ENCODE measurements at places on chromosomes 3 and 15.
A peak's percentile ranks its signal among the peaks of the same experiment; 100 is the strongest.

DNA sequence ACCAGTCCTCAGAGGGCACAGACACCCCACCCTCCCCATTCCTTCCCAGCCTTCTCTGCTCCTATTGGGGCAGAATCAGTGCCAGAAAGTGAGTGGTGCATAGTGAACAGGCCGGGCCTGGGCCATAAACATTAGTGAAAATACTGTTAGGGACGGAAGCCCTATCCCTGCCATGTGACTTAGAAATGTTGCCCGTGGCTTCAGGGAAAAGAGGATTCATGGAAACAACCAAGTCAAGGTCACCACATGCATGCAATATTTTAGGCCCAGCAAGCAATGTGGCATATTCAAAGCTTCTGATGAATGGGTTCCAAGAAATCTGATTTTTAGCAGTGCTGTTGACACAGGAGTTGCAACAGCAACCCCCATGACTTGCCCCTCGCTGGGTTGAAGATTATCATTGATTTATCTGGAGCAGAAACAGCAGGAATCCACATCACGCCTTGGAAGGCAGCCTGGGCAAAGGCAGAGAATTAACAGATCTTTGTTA lies 52.3 kb downstream of the CCNL1 start:
- DNase-seq: no peak

GRCh38 chr15:75738014-75738646 lies 25.5 kb upstream of the CSPG4 start:
- DNase-seq: no peak

GRCh38 chr3:4533489-4534443 lies 40.6 kb downstream of the ITPR1 start:
- DNase-seq: no peak

DNA sequence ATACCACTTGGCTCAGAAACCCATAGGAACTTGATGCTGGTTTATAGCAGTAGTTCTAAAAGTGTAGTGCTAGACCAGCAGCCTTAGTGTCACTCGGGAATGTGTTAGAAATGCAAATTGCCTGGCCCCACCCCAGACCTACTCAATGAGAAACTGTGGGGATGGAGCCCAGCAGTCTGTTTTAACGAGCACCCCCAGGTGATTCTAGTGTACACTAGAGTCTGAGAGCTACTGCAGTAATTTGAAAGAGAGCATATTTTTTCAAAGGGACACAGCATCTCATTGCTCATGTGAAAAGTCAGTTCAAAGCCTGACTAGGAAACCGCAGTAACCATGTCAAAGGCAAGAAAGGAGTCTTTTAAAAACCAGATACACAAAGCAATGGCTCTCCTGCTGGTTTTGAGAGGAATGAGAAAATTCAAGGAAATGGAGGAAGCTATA lies 313.4 kb downstream of the SQOR start:
- DNase-seq: no peak

- DNase-seq: no peak
Measured at GRCh38 chr15:90126022-90126421, 23.8 kb upstream of the IDH2 start.

DNA sequence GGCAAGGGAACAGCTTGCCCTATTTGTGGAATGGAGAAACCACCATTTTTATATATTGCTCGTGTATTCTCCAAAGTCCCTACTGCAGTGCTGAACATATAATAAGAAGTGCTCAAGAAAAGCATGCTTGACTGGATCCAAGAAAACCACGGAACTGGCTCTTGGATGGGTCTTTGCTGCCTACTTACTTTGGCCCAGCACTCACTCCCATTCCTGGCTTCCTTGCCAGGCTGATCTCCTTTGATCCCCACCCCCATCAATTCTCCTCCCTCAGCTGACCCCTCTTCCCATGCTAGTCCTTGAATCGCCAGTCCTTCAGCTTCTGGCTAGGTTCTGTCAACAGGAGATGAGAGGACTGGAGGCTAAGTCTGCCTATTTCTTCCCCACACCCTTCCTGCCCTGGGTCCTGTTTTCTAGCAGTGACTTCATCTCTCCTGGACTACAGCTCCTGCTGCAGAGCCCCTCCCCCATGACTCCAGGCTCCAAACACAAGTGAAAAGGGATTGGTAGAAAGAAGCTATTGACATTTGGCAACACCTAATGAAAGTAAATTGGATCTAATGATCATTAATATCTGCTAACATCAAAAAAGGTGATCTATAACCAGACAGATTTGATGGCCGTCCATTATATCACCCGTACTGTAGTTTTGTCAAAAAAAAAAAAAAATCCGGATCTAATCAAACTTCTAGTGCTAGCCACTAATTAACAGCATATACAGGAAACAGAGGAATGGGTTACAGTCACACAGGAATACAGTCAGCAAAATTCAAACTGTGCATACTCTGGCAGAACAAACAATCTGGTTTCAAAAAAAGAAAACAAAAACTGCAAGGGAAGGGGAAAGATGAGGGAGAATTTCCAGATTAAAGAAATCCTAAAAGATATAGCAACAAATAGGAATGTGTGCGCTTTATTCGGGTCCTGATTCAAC lies 7.8 kb downstream of the FAM240A start:
- DNase-seq: no peak

GRCh38 chr3:3200632-3201212 lies 21.2 kb upstream of the CRBN start:
- peak; percentile 35 for DNase-seq

DNA sequence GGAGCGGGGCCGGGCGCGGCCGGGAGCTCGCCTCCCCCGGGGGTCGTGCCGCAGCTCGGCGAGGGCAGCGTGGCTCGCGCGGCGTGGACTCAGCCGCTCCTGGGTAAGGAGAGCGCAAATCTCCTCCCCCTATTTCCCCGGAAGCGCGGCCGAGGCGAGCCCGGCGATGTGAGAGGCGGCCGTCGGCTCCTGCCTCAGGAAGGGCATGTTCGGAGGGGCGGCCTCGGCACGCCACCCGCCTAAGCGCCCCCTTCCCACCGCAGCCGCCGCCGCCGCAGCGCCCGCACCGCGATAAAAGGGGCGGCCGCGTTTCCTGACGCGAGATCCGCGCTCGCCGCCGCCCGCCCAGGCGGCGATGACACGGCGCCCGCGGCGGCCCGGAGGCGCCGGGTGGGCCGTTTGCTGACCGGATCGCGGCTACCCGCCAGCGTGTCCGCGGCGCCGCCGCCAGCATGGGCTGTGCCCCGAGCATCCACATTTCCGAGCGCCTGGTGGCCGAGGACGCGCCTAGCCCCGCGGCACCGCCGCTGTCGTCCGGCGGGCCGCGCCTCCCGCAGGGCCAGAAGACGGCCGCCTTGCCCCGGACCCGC lies at the start of gene PDE8A:
PDE8A (plus strand) TSS at position 146 of the 590 bp plus-strand sequence; CDS start at position 453, 307 bp downstream.
- no peak for DNase-seq

DNA sequence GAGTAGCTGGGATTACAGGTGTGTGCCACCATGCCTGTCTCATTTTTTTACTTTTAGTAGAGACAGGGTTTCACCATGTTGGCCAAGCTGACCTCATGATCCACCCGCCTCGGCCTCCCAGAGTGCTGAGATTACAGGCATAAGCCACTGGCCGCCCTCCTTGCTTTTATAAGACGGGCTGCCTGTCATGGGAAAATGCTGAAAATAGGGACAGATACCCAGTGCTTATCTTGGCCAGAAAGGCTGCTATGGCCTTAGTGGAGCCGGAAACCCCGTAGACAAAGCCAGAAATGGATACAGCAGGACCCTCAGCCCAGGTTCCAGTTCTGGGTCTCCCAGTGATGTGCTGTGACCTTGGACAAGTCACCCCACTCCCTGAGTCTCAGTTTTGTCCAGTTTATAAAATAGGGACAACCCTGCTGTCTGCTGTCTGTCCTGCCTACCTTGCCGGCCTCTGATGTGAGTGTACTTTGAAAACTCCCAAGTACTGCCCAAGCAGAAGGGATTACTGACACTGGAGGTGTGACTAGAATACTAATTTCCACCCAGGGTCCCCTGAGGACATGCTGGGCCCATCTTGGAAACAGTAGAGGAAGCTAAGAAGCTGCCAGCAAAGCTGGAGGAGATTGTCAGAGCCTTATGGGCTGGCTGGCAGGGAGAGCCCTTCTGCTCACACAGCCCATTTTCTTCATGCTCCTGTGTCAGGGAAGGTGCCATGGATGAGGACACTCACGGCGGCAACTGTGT lies 59.6 kb downstream of the BDH1 start:
- DNase-seq: no peak

DNA sequence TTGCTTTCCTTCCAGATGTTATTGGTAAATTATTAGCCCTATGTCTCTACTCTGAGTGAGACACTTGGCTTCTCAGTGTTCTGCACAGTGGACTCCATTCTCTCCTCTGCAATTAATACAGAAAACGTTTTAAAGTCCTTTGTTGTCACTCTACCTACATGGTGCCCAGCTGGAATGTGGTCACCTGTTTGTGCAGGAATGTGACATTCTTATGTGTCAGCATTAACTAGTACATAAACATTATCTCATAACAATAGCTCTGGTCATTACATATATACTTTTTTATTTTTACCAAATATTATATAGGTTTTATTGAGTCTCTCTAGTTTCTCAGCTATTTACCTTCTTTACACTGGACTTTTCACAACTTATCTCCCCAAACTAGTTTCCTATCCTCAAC lies 147.0 kb upstream of the KCNMB2 start:
- DNase-seq: no peak

DNA sequence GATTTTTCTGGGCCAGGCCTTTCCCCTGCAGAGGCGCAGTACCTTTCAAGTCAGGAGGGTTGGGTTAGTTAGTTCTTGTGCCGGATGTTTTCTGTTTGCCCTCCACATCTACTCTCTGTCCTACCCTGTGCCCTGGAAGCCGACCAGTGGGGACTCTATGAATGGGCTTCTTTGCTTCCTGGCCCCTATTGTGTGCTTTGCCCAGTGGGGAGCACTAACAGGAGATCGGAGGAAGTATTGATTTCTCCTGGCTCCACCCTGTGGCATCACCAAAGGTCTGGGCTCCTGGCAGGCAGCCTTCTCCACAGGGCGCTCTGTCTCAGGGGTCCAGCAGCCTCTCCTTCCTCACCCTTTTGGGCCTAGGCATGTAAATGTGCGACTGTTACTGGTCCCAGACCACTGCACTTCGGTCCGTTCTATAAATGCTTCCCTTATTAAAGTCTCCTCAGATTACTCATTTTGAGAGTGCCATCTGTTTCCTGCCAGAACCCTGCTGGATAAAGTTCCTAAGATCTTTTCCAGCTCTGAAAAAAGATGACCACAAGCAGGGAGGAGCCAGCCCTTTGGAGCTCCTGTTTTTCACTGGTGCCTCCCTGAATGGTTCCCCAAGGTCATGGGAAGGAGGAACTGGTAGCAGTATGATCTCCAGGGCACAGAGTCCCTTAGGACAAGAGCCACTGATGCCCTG lies 44.5 kb downstream of the CTDSPL start:
- DNase-seq: peak; percentile 45

DNA sequence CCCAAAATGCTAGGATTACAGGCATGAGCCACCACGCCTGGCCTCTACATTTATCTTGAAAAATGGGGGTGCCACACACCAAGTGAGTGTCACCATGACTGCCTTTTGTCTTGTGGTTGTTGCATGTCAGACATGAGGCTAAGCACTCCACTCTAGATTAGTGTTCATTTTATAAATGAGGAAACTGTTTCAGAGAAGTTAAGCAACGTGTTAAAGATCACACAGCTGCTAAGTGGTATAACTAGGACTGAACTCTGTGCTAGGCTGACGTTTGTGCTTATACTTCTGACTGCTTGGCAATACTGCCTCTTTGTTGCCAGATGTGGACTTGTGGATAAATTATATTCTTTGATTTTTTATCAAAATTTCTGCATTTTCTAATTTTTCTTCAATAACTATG lies 50.8 kb upstream of the SMAD6 start:
- no peak for DNase-seq

DNA sequence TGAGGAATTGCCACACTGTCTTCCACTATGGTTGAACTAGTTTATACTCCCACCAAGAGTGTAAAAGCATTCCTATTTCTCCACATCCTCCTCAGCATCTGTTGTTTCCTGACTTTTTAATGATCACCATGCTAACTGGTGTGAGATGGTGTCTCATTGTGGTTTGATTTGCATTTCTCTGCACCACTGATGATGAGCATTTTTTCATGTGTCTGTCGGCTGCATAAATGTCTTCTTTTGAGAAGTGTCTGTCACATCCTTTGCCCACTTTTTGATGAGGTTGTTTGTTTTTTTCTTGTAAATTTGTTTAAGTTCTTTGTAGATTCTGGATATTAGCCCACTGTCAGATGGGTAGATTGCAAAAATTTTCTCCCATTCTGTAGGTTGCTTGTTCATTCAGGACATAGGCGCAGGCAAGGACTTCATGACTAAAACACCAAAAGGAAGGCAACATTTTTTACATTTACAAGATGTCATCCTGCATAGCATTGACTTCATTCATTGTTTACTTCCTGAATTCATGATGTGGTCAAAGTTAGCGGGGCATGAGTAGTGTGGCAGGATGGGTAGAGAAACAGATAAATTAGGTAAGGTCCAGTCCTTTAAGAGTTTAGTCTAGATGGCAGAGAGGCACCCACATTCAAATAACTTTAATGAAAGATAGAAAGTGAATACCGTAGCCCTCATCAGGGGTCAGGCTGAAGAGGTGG lies 45.1 kb upstream of the LPP start:
- no peak for DNase-seq

DNA sequence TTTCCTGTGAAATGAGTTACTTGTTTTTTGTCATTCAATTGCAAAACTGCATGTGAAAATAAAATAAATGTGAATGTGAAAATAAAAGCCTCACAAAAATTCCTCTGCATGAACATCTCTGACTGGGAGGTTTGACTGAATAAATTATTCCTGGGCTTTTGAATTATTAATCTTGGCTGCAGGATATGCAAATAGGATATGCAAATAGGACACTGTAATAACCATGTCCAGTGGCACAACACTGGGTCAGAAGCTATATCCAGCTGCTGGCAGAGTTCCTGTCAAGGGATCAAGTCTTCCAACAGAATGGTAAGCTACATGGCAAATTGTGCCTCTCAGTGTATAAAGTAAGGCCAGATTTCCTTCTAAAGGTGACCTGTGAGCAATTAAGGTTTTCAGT lies at the start of gene SUCNR1:
SUCNR1 (plus strand) TSS at position 246 of the 400 bp plus-strand sequence. CDS start 6,250 bp downstream, outside the sequence.
- DNase-seq: no peak

DNA sequence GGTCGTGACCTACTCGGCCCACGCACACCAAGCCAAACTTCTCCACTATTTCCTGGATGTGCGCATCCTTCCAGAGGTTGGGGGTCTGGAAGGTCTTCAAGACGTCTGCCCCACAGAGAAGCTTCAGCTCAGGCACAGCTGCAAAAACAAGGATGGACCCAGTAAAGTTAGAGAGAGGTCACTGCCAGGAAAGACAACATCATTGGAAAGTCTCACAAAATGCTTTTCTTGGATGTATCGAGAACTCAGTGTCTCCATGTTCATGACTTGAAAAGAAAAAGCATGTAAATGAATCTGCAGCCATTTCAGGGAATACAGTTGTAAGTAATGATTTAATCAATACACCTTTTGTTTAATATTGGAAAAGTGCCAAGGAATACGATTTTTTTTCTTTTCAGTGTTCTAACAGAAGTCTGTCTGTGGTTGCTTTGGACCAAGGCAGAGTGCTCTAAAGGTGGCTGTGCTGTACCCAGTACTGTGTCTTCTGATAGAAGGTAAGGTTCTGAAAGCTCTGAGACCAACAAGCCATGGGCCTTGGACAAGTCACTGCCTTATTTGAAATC lies 21.8 kb upstream of the RBP1 start:
- DNase-seq: no peak

GRCh38 chr15:45903283-45903682 lies 268.5 kb downstream of the SQOR start:
- no peak for DNase-seq

- DNase-seq: no peak
Measured at GRCh38 chr3:130316169-130316568, 29.3 kb upstream of the COL6A5 start.
